ENCODE measurements at places on chromosomes 5 and 9.

- DNase-seq: no peak
These were observed 5.1 kb downstream of the CNOT8 start for GRCh38 chr5:154863291-154864080.

DNA sequence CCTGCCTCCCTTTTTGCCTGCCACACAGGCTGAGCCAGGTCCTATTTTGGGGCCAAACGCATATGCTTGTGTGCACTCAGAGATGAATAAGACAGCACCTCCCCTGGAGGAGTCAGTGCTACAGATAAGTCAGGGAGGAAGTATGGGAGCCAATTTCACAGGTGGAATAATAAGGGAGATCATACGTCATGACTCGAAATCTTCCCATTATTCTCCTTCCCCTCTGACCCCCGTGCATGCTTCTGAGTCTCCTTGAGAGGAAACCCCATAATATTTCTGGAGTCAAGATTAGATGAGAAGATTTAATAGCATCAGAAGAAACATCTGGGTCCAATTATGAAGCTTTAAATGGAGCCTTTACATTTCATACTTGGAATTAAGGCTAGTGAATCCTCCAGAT, 15.1 kb upstream of the ZCCHC7 start:
- no peak for DNase-seq

GRCh38 chr9:12968093-12968492, 193.3 kb downstream of the LURAP1L start:
- DNase-seq: no peak

DNA sequence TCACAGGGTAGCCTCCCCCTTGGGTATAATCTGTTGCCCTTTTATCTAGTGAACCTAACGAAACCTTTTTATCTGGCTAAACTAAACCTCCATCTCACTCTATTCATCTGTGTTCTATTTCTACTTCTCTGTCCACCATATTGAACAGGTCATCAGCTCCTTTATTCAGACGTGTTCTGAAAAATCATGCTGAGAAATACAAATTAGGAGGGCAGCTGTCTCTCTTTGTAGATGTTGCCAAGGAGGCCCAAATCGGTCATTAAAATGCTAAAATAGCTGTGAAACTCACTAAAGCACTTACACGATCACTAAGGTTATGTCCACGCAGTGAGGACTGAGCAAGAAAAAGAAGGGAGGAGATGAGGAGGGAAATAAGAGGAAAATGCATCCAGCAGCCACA, 115.6 kb upstream of the RETREG1 start:
- no peak for DNase-seq

- no peak for DNase-seq
These were observed 291.5 kb downstream of the SEC61B start for GRCh38 chr9:99513441-99514112.

DNA sequence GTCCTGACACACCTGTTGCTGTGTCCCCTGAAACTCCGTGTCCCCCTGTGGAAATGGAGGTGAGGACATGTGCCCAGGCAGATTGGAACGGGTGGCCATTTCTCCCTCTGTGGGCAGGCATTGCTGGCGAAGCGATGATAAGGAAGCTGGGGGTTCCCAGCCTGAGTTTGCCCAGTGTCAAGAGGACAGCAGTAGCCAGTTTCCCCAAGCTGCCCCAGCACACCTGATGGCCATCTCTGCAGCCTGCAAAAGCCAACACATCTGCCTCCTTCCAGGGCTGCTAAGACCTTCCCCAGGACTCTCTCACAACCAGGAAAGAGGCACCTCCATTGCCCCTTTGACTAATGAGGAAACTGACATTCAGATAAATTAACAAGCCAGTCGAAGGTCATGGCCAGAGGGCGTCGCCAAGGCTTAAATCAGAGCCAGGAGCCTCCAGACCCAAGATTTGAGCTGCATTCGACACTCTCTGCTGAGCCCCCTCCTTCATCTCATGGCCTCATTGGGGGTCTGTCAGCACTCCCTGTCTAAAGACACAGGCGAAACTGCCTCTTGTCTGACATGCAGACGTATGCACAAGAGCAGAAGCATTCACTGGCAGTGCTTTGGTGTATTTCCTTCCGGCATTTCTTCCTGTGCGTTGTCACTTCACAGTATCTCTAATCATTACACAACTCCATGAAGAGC, 10.4 kb upstream of the WNK2 start:
- no peak for DNase-seq

- DNase-seq: no peak
These were observed 45.3 kb downstream of the PLPP7 start for GRCh38 chr9:131334629-131335367.

DNA sequence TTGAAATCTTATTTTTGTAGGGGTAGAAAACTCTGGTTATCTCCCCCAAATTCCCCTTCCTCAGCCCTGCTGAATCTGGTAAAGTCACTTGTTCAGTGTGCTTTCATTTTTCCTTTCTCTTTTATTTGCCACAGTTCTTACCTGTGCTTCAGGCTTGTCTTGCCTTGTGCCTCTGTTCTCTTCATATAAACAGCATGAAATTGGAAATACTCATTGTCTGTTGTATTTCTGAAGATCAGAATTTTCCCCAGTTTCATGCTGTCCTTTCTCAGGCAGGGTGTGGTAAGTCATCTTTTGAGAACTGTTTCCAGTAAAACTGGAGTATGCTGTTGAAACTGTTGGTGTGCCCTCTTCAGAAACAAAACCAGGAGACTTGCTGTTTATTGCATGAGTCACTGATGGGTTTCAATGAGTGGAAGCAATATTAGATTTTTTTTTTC, 7.0 kb downstream of the PAM start:
- DNase-seq: no peak

Data from stimulated activated CD8-positive, alpha-beta memory T cell treated with anti-CD3 and anti-CD28 coated beads, Interleukin-2, amount 100 ng/mL, for 1 hour (primary cell).